Myocyte (in vitro differentiated cells): ENCODE measurements at places on chromosomes 2 and 18. TPM values are rescaled to one million over a fixed set of nuclear protein-coding genes. Genes with fewer than 3 reads are reported as not detected.

GRCh38 chr2:67135208-67135607 lies 261.9 kb upstream of the ETAA1 start:
- no peak for DNase-seq

GRCh38 chr2:119756837-119757236 lies 2.9 kb upstream of the PTPN4 start:
- DNase-seq, result peak; percentile 93

- no peak for DNase-seq
These were observed 139.3 kb upstream of the CTDP1 start for GRCh38 chr18:79540161-79540903.

DNA sequence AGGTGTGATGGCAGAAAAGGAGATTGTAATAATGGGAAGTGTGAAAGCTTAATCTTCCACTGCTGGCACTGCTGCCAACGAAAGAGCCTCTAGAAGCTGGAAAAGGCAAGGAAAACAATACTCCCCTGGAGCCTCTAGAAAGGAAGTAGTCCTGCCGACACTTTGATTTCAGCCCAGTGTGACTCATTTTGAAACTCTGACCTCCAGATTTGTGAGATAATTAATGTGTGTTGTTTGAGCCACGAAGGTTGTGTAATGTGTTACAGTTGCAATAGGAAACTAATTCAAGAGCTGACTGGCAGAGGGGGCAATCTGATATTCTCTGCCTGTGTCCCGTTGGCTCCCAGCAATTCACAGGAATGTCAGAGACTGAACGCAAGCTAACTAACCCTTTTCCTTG lies 219.2 kb upstream of the UBE2E3 start:
- peak; percentile 8 for DNase-seq

DNA sequence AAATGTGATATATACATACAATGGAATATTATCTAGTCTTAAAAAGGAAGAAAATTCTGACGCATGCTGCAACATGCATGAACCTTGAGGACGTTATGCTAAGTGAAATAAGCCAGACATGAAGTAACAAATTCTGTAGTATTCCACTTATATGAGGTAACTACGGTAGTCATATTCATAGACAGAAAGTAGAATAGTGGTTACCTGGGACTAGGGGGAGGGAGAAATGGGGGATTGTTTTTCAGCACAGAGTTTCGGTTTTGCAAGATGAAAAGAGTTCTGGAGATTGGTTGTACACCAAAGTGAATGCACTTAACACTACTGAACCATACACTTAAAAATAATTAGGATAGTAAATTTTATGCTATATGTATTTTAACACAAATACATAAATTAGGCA lies 215.9 kb upstream of the FBXO11 start:
- no peak for DNase-seq

DNA sequence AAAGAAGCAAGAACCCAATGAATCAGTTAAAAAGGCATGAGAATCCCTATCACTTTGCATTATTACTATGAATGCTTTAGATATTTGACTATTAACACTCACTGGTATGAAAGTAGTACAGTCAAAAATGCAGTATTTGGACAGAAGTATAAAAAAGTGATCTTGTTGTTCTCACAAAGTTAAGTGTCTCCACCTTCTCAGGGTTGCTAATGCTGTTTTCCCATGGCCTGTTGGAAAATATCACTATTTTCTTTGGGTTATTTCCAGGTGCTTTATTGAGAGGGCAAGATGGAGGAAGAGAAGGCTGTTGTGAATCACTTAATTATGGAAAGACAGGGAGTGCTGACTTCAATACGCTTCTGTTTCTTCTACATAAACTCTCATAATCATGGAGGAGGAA lies 13.6 kb upstream of the CREB1 start:
- no peak for DNase-seq

SCN9A gene
- total RNA-seq, result 2.8 and 2.9 TPM in 2 replicates

DNA sequence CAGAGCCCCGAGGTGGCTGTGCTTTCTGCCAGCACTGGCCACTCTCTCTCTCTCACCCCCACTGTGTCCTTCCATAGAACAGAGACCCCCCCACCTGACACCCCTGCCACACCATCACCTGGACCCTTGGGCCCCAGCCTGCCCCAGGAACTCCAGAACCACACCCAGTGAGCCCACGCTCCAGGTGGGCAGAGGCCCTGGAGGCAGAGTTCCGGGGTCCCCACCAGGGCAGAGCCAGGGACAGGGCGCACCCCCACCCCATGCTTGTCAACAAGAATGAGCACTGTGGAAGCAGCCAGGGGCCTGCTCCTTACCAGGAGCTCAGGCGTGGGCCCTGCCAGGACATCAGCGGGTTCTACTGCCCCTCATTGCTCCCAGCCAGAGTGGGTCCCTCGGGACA lies 14.6 kb downstream of the PASK start:
- DNase-seq, result no peak

DNA sequence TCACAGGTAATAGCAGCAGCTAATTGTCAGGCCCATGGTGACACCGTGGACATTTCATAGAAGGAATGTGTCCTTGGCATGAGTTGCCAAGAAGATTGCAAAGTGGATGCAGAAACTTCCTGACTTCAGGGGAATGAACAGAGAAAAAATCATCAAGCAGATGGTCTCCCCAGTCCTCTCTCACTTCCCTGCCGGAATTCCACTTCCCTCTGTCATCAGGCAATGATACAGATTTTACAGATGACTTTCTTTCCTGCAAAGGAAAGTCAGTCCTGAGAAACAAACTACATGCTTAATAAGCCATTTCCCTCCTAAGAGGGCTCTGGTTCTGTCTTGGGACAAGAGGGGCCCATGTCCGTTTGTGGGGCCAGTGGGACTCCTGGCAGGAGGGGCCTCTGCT lies 45.7 kb downstream of the KCNF1 start:
- DNase-seq, result no peak

GRCh38 chr2:189210250-189211087 lies 30.9 kb upstream of the COL5A2 start:
- peak; percentile 86 for DNase-seq

REG1A gene
- total RNA-seq, result not detected in 2 replicates

DNA sequence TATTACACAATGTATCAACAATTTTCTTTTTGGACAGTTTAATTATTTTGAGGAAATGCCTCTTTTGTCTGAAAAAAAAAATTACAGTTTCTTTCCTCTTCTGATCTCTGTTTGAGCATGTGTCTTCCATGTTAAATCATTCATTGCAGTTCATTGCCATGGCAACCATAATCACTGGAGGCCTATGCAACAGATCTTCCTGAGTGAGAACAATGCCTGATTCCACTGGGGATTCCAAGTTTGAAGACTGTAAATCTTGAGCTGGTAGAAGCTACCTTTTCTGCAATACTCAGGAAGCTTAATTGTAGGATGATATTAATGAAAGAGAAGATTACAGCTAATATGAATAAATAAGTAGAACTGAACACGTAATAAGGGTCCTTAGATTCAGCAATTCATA lies 721.4 kb upstream of the CNTNAP5 start:
- DNase-seq, result no peak

KCNG3 gene
- not detected in 2 replicates for total RNA-seq

- DNase-seq, result no peak
These were observed 62.3 kb upstream of the ACYP2 start for GRCh38 chr2:54052825-54053718.

CELF4 gene
- not detected in 2 replicates for total RNA-seq

DNA sequence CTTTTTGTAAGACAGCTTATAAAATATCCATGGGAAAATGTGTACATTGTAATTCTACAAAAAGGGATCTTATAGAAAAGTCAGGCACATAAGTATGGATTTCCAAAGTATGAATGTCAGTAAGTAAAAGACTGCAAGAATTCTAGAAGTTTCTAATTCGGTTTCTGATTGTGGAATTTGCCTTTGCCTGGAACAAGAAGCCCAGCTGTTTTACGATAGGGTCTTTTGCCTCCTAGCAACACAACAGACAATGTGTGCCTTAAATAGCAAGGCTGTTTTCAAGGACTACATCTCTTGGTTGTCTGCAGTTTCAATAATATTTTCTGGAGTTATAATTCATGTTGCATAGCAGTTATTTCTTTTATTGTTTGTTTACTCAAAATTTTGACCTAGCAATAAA lies 312.9 kb downstream of the MTX2 start:
- DNase-seq, result no peak

- no peak for DNase-seq
These were observed 69.9 kb downstream of the SGPP2 start for GRCh38 chr2:222494104-222494739.

PLCL1 gene
- total RNA-seq, result 0.83 and 2.5 TPM in 2 replicates

DNA sequence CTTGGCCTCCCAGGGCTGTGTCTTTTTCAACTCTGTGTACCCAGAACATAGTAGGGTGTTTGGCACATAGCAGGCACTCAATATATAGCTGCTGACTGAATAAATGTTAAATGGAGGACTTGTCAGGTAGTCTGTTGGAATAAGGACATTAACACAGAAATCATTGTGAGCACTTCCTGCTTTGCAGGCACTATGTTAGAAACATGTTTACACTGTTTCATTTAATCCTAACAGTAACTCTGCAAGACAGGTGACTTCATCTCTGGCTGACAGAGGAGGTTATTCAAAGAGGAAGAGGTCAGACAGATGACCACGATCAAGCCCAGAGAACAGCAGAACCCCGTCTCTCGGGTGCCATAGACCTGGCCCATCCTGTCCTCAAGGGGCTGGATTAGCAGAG lies 28.0 kb upstream of the PIEZO2 start:
- no peak for DNase-seq

DLX1 gene
- total RNA-seq, result 0.78 and 0.94 TPM in 2 replicates

APCDD1 gene
- total RNA-seq, result 0.91 and 2.5 TPM in 2 replicates

TMEM247 gene
- total RNA-seq, result not detected in 2 replicates

LNPK gene
- 34.4 and 51.5 TPM in 2 replicates for total RNA-seq

ODC1 gene
- total RNA-seq, result 338 and 376 TPM in 2 replicates

NT5DC4 gene
- total RNA-seq, result not detected in 2 replicates

DNA sequence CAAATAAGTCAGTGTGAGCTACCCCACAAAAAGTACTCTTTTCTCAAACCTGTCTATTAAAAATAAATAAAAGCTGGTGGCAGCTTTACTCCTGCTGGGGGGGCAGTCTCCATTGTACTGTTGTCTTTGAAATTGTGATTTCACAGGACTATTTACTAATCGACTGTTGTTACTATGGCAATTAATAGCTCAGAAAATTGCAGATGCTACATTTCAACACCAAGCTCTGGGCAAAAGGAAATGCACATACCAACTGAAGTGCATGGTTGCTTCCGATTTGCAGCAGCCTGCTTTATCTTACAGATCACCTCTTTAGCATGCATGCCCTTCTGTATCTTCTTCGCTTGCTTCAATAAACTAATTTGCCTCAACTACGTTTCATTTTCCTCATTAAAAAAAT lies 117.6 kb upstream of the DAPL1 start:
- DNase-seq, result no peak

GRCh38 chr2:43787895-43788294 lies 14.1 kb downstream of the DYNC2LI1 start:
- no peak for DNase-seq

CD302 gene
- 5.7 and 6.3 TPM in 2 replicates for total RNA-seq

GRCh38 chr18:56945171-56946083 lies 201.5 kb upstream of the BOD1L2 start:
- no peak for DNase-seq

CLEC4F gene
- total RNA-seq, result 0.10 TPM in 1 of 2 replicates, not detected in the other

DNA sequence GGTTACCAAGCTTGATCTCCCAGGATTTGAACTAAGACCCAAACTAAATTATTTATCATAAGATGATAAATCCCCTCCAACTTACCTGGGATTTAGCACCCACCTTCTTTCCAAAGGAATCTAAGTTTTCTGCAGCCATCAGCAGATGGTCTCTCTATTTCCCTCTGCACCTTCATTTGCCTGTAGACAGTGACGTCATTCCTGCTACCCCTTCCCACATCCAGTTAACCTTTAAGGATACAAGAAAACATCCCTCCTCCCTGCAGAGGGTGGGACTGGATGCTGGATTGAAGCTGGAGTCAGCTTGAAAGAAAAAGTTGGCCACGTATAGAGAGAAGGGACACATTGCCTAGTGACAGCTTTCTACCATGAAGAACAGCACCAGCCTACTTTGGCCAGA lies 3.7 kb upstream of the DNER start:
- DNase-seq, result no peak
